ENCODE measurements at places on chromosomes 11 and 22.

- DNase-seq: no peak
These were observed 25.4 kb upstream of the GSTP1 start for GRCh38 chr11:67558084-67558772.

DNA sequence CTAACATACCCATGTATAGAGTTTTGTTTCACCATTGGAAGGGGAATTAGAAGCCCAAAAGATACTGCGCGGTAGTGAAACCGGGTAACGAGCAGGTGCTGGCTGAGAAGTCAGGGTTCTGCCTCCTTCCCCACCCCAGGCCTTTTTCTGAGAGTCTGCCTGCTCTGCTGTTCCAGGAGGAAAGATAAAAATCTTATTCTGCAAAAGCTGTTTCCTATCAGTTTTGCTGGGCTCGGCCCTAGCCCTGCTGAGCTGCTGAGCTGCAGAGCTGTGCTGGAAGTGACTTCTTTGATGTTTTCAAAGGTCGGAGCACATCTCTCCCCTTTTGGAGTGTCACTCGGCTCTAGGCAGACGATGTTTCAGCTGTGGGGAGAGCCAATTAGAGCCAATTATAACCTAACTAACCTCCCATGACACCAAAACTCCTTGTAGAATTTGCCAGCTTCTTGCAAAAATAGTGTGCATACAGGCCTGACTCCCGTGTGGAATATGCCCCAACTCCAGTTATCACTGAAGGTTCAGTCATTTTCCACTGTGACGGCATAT, 59.4 kb downstream of the SPATA19 start:
- no peak for DNase-seq

- no peak for DNase-seq
These were observed 1.5 kb downstream of the LRRC75B start for GRCh38 chr22:24591286-24591830.

- DNase-seq: no peak
These were observed 84.0 kb downstream of the SLC36A4 start for GRCh38 chr11:93113824-93114223.

- DNase-seq: no peak
These were observed 4.2 kb downstream of the IL17REL start for GRCh38 chr22:50008151-50009040.

- DNase-seq: no peak
These were observed 14.3 kb downstream of the PISD start for GRCh38 chr22:31647523-31648320.

- DNase-seq: no peak
These were observed 9.6 kb downstream of the REXO2 start for GRCh38 chr11:114448749-114449482.

- DNase-seq: no peak
These were observed 121.4 kb upstream of the ANO1 start for GRCh38 chr11:69956669-69957190.

DNA sequence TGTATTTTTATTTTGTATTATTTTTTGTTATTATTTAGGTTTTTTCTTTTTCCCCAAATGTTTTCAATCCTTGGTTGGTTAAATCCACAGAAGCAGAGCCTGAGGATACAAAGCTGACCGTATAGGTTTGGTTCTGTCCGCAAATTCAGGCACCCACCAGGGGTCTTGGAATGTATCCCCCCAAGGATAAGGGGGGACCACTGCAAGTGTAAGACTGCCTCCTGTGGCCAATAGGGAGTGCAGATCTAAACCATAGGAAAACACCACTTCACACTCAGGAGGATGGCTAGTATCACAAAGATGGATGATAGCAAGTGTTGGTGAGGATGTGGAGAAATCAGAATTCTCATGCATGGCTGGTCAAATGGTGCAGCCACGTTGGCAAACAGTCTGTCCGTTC, 20.0 kb downstream of the CPT1A start:
- no peak for DNase-seq

DNA sequence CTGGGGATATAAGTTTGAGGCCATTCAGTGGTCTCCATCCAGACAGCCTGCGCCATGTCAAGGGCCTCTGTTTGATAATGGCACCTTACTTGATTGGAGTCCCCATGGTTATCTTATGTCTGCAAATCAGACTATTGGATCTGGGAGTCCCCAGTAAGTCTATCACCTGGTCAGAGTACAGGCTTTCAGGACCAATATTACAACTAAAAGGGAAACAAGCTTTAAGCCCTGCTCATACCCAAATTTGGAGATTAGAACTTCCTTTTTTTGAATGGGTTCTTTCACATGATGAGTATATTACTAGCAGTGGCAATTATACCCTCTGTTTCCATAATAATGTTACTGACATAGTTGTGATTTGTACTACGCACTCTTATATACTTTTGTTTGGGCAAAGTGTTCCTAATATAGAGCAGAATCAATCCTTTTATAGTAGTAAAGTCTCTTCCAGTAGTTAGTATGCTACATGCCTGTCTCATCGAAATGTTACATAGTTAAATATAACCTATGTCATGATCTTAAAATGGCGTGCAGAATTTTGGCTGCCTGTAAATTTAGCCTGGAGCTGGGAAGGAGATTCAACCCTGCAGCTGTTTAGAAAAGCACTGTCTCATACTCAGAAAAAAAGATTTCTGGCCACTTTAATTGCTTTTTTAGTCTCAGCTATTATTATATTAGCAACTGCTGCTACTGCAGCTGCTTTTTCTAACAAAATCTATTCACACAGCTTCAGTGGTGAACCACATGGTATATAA, 4.9 kb downstream of the MS4A15 start:
- DNase-seq: no peak

GRCh38 chr11:115214644-115215234, 289.5 kb downstream of the CADM1 start:
- no peak for DNase-seq

DNA sequence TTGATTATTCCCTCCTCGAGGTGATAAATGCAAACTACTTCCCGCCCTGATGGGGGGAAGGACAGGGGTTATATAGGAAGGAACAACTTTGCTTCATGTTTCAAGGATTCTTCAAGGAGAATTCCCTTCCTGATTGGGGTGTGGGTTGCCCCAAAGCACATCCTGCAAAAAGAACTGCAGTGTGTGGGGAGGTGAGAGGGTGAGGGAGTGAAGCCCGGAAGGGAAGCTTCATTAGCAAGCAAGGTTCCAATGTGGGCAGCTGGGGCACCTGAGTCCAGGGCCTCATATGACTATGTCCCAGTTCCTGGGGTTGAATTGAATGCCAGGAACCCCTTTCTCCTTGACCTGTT, 326.0 kb downstream of the MN1 start:
- DNase-seq: no peak

- no peak for DNase-seq
These were observed 4.5 kb upstream of the AIFM3 start for GRCh38 chr22:20962491-20962945.

GRCh38 chr11:66856496-66857233, at the start of gene LRFN4:
LRFN4 (plus strand) TSS chr11:66857064; CDS start chr11:66857745, 681 bp downstream.
- DNase-seq: peak; percentile 77

DNA sequence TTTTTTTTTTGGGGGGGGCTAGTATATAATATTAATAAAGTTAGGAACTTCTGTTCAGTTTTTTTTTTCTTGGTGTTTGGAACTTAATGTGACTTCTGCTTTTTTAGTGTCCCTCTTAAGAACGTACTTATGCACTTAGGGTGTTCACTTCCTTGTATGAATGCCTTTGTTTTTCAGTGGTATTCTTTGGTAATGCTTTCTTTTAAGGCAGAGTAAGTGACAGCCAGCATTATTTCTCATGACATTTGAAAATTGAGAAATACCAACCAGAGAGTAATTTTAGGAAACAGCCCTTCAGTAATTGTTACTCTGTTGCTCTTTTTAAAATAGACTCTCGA, 2.4 kb downstream of the GRK3 start:
- DNase-seq: no peak

DNA sequence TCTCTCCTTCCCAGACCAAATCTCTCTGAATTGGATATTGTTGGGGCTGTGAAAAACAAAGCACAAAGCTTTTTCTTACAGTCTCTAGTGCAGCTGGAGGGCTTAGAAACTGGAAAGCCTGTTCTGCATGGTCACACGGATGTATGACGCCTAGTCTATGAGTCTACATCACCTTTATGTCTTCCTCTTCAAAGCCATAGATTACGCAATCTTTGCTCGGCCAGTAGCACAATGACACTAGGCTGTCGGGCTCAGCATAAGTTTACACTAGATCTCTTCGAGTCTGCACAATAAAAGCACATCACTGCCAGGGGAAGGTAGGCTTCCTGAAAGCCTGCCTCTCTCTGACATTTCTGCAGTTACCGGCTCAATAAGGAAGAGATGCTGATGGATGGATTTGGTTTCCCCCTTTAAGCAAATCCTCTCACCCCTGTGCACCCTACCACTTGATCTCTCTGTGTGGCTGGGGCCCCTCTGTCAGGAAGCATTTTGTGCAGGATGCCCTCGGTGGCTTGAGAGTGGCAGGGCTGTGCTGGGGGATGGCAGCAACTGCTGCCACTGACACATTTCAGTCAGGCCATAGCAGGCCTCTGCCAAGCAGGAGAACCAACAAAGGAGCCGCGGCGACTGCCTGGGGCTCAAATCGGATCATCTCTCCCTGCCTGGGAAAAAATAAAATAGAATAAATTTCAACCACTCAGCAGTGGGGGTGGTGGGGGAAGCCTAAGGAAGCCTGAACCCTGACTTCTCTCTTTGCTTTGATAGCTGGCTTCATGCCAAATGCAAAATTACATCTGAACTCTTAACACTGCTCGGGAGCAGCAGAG, 1272.8 kb downstream of the LRRC4C start:
- peak; percentile 59 for DNase-seq

DNA sequence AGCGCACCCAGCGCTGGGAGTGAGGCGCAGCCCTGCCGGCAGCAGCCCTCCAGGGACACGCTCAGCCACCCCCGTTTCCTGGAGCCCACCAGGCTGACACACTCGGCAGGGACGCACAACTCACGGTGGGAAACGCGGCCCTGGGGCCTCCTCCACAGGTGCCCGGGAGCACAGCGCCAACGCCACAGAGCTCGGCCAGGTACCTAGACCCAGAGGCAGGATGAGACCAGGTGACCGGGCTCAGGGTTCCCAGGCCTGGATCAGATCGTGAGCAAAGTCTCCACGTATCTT, 18.0 kb downstream of the TUBGCP6 start:
- DNase-seq: no peak

GRCh38 chr11:12222055-12222792, 111.8 kb downstream of the MICAL2 start:
- peak; percentile 38 for DNase-seq

GRCh38 chr11:36997656-36998055, 399.6 kb upstream of the RAG2 start:
- no peak for DNase-seq

DNA sequence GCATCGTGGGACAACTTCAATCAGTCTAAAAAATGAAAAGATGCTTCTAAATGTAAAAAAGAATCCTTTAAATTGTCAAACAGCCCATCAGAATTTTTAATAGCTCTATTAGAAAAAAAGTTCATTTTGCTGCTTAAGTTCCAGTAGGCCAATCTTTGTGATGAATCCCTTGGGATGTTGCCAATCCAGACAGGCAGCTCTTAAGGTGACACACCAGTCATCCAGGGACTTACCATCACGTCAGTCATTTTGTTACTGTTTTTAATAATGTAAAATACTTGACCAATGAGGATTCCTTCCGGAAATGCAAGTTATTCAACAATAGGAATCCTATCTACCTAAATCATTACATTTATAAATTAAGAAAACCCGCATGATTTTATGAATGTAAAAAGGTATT, 47.8 kb upstream of the TMEM45B start:
- DNase-seq: no peak

GRCh38 chr11:118608360-118609227, 1.2 kb downstream of the PHLDB1 start:
- DNase-seq: peak; percentile 69

DNA sequence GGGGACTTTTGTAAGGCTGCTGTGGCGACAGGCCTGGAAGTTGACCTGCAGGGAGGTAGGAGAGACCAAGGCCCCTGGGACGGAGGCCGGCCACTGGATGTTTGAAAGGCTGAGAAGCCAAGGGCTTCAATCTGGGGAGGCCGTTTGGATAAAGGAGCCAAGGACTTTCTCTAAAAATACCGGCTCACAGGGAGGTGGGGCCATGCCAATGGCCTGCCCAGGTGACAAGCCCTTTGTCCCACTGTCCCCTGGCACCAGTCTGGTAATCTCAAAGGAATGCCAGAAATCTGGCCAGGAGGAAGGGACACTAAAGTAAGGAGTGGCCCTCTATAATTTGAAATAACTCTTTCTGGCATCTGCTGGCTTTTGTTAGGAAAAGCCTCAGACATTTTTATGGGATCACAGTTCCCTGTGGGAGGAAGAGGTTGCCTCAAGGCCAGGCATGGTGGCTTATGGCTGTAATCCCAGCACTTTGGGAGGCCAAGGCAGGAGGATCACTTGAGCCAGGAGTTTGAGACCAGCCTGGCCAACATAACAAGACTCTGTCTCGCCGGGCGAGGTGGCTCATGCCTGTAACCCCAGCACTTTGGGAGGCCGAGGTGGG, 1.9 kb upstream of the CHKA start:
- DNase-seq: no peak

- DNase-seq: no peak
These were observed 72.8 kb upstream of the DDI1 start for GRCh38 chr11:103963648-103964047.

DNA sequence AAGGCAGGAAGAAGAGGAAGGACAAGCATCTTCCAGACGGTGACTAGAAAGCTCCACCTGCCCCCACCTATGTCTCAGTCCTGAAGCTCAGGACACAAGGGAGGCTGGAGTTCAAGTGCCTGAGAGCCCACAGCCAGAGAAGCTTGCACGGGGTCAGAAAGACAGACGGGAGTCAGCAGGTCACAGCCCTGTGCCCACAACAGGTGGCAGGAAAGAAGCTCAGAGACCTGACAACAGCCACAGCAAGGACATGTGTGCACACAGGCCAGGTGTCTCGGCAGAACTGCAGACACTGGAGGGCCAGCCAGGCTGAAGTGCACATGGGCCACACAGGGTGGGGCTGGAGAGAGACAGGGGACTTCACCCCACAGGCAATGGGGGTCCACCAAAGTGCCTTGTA, 37.2 kb upstream of the MOB2 start:
- no peak for DNase-seq

DNA sequence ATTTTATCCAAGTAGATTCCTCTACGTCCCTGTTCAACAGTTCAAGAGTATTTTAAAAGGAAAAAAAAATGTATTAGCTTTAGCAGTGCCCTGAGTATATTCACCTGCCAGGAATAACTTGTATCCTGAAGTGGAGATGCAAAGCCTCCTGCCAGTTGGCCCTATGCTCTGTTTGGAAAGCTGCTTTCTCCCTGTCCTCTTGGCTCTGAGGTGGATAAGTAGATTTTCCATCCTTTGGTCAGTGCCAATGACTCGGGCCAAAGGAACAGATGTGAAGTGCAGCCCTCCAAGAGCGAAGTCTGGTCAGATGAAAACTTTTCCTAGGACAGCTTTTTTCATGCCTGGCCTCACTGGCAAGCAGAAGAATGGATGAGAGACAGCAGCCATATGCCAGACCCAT, 839.9 kb upstream of the TENM4 start:
- no peak for DNase-seq

GRCh38 chr22:44737406-44738346, 14.7 kb upstream of the ARHGAP8 start:
- DNase-seq: no peak

DNA sequence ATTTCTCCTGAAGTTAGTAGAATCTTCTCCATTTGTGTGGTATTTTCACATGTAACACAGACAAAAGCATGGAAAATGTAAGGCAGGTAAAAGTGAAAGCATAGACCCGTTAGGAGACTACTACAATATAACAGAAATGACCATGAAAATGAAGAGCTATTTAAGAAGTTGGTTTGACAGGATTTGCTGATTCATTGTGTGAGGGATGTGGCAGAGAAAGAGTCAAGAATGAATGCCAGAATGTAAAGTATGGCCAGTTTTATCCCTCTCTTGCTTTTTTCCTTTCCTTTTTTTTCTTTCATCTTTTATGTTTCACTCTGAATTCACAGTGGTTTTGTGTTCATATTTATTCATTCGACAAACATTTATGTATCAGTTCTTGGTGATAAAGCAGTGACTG, 115.9 kb downstream of the ARFGAP2 start:
- no peak for DNase-seq

All from C1 segment of cervical spinal cord (tissue), 14 donors.